ENCODE measurements at places on chromosomes 12 and 14.

DNA sequence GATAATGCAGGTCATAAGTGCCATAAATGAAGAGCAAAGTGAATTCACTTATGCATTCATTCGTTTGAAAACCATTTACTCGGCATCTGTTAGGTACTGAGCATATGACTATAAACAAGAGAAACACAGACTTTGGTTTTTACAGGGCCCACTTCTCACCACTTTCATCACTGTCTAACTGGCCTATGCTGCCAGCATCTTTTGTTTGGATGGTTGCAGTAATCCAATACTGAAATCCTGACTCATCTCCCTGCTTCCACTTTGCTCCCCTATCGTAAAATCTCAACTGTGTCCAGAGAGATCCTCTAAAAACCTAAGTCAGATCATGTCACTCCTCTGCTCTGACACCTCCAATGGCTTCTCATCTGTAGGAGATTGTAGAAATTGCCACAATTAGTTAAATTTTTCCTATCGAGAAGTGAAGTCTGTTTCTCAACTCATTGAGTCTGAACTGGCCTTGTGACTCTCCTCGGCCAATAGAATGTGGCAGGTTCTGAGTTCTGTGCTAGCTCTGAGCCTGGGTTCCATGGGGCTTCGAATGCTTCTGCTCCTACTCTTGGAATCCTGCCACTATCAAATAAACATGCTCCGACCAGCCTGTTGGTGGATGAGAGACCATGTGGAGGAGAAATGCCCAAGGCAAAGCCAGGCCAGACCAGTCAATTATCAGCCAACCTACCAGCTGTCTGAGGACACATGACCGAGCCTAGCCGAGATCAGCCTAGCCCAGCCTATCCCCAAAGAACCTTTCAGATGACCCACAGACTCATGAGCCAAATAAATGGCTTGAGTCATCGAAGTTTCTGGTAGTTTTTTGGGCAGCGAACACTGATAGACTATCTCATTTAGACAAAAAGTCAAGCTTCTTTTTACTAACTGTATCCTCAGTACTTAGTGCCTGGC is 2.2 kb upstream of the BATF start:
- no peak for DNase-seq

DNA sequence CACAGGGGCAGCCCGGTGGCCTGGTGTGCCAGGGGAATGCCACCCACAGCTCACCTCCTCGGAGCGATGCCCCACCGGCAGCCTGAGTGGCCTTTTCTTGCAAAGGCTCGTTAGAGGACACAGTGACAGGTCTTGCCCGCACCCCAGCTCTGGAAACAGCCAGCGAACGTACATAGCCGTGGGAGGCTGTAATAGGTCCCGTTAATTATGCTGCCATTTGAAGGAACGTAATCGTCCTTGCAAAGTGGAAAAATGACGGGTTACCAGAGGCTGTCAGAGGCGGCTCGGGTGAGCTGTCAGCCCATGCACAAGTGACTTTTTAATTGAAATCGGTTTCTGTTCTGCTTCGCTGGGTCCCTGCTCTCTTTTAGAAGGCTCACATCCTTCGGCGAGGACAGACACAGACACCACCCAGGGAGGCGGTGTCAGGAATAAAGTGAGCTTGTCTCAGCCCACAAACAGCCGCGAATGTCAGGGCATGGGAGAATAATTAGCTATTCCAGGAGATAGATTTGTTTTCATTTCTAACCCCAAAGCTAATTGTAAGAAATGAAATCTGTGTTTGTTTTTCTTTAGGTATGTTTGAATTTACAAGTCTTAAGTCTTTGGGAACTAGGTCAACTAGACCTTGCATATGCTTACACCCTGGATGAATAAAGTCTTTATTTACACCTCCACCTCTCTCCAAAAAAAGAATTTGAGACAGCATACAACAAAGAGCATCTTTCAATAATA is 77.2 kb upstream of the RFLNA start:
- DNase-seq, result no peak

DNA sequence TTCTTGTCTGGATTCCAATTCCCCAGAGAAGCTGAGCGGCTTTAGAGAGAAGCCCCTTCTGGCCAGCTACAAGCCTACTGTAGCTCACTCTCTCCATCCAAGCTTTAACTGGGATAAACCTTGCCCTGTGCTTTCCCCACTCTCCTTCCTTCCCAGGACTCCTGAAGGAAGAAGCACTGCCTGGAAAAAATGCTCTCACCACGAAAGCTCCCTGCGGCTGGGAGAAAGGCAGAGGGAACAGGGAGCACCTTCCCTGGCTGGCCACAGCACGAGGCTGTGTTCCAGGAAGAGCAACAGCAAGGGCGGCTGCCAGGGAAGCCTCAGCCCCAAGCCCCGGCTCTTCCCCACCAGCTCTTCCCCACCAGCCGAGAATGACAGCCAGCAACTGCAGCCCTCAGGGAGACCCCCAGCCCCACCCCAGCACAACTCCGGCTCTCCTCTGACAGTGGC is 40.8 kb upstream of the PNMA1 start:
- no peak for DNase-seq

- DNase-seq, result no peak
Observed at GRCh38 chr12:113263431-113263963, 42.2 kb downstream of the TPCN1 start.

DNA sequence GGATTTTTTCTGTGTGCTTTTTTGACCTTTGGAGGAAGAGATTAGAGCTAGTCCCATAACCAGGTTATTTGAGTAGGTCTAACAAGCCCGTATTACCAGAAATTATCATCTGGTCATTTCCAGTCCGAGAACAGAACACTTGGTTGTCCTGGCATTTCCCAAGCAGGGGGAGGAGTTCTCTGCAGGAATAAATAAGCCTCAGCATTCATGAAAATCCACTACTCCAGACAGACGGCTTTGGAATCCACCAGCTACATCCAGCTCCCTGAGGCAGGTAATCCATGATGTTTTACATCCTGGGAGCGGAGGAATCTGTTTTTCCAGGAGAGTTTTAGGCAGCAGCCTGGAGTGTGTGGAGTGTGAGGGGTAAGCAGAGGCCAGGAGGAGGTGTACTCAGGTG is at the start of gene SERPINA3:
Gene SERPINA3 (plus strand): TSS at position 218 of the 400 bp plus-strand sequence. CDS start 2,051 bp downstream, outside the sequence.
- DNase-seq, result no peak

Data from HTR-8/SVneo (cell line).